ENCODE measurements at places on chromosomes 7 and 10.

DNA sequence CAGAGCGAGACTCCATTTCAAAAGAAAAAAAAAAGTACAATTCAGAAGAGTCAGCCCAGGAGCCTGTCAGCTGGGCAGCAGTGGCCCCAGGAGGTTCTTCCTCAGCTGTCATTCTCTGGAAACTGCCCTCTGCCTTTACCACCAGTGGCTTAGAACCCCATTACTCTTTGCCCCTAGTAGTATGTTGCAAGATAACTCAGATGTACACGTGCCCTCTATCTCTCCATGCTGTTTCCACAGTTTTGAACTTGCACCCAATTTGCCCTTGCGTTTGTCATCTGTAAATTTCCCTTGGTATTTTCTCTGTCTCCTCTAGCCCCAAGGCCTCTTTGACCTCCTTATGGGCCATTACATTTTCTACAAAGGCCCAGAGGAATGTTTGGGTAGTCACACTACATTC lies 56.7 kb upstream of the PRKAR2B start:
- no peak for DNase-seq

DNA sequence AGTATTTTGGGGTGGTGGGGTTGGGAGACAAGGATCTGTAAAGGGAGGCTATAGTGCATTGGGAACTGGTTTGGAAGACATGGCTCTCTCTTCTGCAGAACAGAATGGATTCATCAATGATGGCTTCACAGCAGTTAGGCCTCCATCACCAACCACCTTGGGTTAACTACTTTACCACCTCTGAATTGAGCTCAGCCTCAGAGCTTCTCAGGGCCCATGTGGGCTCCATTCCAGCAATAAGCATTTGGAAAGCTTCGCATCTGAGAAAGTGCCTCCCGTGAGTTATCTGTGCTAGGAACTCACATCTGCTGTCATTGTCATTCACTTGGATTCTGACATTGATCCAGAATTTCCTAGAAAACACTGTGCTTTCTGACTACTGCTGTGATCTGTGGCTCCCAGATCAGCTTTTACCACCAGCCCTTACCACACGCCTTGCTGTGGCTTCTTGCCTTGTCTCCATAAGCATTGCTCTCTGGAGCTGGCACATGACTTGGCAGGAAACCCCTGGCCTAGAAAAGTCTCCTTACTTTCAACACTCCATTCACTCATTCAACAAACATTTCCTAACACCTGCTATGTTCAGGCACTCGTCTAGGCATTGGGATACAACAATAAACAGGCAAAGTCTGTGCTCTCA lies 70.7 kb upstream of the ADO start:
- DNase-seq: no peak

DNA sequence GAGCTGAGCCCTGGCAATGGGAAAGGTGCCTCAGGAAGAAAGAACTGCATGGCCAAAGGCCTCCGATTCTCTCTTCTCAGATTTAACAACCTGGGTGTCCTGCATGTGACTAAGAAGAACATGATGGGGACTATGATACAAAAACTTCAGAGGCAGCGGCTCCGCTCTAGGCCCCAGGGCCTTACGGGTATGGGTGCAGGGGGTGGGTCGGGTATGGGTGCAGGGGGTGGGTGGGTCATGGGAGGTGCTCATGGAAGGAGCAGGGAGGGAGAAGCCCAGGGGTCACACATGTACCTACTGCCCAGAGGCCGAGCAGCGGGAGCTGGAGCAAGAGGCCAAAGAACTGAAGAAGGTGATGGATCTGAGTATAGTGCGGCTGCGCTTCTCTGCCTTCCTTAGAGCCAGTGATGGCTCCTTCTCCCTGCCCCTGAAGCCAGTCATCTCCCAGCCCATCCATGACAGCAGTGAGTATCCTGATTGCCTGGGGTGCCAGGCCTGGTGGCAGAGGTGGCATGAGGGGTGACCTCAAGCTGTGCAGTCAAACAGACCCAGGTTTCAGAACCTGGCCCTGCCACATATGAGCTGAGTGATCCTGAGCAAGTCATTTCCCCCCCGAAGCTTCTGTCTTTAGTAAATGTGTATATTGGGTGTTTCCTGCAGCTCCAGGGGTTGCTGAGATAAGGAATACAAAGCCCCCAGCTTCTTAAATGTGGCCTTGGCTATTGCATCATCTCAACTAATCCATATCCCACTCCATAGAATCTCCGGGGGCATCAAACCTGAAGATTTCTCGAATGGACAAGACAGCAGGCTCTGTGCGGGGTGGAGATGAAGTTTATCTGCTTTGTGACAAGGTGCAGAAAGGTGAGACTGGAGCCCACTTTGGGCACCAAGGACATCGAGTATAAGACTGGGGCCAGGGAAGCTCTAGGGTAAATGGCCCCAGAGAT lies 2.0 kb downstream of the NFKB2 start:
- no peak for DNase-seq

DNA sequence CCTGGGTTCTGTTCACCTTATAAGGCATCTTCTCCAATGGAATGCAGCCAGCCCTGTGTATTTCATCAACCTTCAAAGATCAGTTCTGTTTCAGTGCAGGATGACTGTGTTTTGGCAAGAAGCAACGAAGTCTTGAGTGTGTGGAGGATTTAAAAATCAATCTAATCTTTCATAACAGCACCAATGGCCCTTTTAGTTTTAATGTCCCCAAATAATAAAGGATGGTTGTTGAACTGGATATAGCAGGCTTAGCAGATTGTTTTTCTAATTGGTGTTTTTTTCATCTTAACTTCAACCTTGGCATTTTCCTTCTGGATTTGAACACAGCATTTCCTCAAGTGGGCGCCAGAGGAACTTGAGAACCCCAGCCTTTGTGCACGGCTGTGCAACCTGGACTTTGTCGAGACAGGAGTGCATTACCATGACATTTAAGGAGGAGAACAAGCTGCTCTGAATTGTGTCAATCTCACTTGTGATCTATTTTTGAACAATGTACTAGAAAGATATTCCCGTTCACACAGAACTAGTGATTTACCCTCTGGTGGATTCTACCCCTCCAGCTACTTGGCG lies 313.3 kb upstream of the AKR1E2 start:
- no peak for DNase-seq

DNA sequence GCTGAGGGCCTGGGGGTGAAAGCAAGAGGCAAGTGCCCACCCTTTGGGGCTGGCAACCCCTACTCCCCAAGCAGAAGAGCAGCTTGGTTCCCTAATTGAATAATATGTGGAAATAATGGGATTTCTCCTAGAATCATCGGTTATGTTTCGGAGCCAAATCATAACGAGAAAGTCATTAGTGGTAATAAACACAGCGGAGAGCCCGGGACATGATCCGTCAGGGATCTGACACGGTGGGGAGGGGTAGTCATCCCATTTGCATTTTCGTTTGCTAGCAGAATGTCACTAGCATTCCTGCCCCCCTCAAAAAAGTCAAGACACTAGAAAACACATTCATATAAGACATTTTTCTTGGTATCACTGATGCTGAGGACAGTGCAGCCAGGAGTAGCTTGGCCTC lies 140.4 kb downstream of the CDH23 start:
- DNase-seq: no peak

Data from NCI-H1694 (cell line).